ENCODE measurements at places on chromosomes 4 and X. TPM values are rescaled to one million over a fixed set of nuclear protein-coding genes. Genes with fewer than 3 reads are reported as not detected.

DNA sequence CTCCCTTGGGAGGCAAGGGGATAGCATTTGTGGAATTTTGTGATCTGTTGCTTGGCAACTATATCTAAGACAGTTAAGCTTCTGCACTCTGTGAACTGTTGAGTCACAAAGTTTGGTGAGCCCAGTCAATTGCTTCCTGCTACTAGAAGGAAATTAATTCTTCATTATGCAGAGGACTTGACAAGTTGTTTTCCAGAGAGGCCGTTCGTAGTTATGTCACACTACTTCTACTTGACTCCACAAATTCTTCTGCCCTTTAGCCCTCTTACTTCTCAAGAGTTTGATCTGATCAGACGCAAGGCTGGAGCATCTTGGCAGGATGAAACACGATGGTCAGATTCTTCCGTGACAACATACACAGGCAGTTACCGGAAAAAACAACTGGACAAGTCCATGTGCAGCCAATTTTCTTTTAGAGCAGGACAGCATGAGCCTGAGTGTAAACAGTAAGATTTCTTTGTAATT, at the start of gene C4orf51:
TSS of gene C4orf51 (plus strand) at position 156 of the 465 bp plus-strand sequence. CDS start at position 214, 58 bp downstream.
- DNase-seq = no peak

DNA sequence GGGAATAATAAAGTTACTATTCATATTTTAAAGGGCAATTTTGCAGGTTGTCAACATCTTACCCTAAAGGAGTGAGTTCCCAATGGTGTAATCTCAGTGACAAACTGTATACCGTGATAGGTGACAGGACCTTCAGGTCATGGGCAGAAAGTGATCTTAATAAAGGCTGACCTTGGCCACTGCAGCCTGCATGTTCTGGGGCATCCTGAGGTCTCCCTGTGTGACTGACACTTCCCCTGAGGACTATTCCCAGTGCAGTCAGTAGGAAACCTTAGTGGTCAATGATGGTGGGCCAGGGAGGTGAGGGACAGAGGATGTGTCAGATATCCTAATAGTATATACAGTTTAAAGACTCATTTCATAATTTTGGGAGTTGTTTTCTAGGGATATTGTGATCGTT, 137.2 kb downstream of the SHROOM3 start:
- DNase-seq = no peak

GRCh38 chrX:23389196-23389792, 54.6 kb downstream of the PTCHD1 start:
- DNase-seq = no peak

GRCh38 chr4:8729408-8730149, 137.0 kb downstream of the CPZ start:
- no peak for DNase-seq

Gene SERTM2
- total RNA-seq = not detected

Gene RS1
- total RNA-seq = not detected

All from HCT116 (cell line).